Sigmoid colon (tissue), 7 donors: ENCODE measurements at places on chromosomes 6 and 20. TPM values are rescaled to one million over a fixed set of nuclear protein-coding genes. Genes with fewer than 3 reads are reported as not detected.

DNA sequence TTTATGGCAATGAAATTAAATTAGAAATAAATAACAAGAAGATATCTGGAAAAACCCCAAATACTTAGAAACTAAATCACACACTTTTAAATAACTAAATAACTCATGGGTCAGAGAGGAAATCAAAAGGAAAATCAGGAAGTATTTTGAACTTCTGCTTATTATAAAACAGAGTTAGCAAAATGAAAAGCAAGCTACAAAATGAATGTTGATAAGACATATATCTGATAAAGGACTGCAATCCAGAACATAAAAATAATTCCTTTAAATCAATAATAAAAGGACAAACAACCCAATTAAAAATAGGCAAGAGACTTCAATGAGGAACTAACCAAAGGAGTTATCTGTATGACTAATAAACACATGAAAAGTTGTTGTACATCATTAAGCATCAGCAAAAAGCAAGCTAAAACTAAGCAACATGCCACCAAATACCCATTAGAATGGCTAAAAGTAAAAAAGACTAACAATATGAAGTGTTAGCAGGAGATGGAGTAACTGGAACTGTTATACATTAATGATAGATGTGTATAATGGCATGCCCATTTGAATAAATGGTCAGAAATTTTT, 38.9 kb upstream of the STMND1 start:
- H3K27me3 ChIP-seq, result no peaks in the 10 kb centered on the region
- no peak for DNase-seq
- no peaks in the 10 kb centered on the region for H3K36me3 ChIP-seq
- no peaks in the 10 kb centered on the region for H3K4me1 ChIP-seq

DNA sequence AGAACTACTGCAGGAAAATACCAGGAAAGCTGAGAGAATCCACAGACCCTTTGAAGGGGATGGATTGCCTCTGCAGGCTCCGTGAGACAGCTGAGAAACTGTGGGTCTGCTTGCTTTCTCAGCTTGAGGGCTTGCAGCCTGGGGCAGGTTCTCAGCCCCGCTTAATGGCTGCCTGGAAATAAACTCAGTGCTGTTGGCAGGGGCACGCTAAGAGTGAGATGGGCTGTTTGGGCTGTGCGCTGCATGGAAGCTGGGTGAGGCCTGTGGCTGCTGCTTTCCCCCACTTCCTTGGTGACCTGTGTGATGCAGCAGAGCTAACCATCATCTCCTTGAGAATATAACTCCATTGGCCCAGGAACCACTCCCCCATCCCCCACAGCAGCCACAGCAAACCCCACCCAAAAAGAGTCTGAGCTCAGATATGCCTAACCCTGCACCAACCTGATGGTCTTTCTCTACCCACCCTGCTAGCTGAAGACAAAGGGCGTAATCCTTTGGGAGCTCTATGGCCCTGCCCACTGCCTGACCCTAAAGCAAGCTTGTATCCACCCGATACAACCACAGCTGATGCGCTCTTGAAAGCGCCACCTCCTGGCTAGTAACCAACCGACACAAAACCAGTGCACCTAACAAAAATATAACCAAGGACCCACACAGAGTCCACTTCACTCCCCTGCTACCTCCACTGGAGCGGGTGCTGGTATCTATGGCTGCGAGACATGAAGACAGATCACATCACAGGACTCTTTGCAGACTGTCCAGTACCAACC, 800.6 kb upstream of the MAP3K7 start:
- H3K4me1 ChIP-seq, result no peaks in the 10 kb centered on the region
- H3K36me3 ChIP-seq, result no peaks in the 10 kb centered on the region
- no peak overlapping the region for H3K4me3 ChIP-seq
- no peak overlapping the region for H3K27ac ChIP-seq

DNA sequence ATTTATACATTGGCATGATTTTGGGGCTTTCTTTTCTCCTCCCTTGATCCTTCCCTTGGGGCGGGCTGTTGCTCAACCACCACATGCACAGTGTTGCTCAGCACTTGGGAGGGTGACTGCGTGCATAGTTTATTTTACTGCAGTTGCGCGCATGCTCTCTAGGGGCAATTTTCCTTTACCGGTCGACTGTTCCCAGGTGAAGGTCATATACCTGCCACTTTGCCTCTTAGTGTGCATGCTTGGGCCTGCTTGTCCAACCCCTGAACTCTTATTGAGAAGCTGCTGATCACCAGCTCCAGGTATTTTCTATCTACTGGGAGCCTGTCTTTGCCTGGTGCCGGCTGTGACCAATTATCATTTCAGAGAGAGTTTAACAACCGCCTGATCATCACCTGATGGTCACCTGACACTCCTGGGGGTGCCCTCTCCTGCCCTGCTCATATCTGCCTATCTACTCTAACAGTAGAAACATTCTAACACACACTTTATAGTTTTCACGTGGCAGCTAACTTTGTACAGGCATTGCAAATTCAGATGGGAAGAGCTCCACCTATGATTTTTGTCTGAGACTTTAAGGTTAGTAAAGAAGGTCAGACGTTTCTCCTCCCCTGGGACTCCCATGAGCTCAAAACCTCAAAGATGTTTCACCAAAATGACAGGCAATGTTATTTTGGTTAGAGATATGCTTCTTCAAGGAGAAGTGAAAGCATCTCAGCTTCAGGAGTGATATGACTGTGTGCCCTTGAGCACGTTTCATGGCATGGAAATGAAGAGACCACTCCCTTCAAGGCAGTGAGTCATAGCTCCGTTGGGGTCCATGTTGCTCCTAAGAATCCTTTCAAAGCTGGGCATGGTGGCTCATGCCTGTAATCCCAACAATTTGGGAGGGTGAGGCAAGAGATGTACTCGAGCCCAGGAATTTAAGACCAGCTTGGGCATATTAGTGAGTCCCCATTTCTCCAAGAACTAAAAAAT, 227.5 kb upstream of the MYLIP start:
- no peaks in the 10 kb centered on the region for H3K27me3 ChIP-seq
- no peak for DNase-seq
- no peak overlapping the region for H3K27ac ChIP-seq
- H3K36me3 ChIP-seq, result no peaks in the 10 kb centered on the region

DNA sequence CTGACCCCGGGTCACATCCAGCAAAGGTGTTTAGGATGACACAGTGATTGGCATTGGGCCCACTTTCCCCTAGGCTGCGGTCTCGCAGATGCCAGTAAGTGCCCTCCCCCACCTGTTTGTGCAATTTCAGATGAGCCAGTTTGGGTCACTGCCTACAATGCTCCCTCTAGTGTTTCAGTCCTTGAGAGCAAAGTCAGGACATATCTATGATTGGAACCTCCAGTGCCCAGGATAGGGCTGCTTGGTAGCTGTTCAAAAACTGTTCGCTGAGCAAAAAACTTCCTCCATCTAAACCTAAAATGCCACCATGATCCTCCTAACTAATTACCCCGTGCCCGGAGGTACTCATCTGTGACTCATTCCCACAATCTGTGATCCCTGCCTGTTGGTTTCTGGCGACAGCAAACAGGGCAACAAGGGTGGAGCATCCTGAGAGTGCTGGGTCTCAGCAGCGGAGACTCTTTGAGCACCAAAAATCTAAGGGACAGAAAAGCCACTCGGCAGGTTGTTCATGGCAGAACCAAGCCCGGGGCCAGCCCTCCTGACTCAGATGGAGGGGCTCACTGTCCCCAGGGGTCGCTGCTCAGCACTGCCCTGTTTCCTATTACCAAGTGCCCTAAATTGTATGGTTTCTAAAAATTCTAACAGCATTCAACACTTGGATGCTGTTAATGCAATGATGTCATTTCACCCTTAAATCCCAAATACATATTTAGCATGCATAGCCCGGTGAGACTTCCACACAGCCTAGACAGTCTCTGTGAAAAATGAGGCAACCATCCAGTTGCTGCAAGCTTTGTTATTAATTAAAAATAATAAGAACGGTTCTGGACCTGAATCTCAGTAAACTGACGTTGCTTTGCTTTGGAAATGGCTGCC, 5.0 kb downstream of the VSX1 start:
- peaks cover 12% of the 10 kb centered on the region for H3K27me3 ChIP-seq
- H3K4me3 ChIP-seq, result peak overlapping the region; percentile 39
- H3K4me1 ChIP-seq, result peaks cover 24% of the 10 kb centered on the region
- DNase-seq, result no peak
- no peaks in the 10 kb centered on the region for H3K36me3 ChIP-seq

GRCh38 chr6:150142670-150143515, at the start of gene PPP1R14C:
PPP1R14C (plus strand) TSS chr6:150143044; CDS start chr6:150143193, 149 bp downstream.
- no peaks in the 10 kb centered on the region for H3K36me3 ChIP-seq
- H3K4me1 ChIP-seq, result peaks cover 22% of the 10 kb centered on the region
- H3K27ac ChIP-seq, result no peak within 1 kb of the TSS
- no peak for DNase-seq
- peaks cover 58% of the 10 kb centered on the region for H3K27me3 ChIP-seq
- peak within 1 kb of the TSS; percentile 52 for H3K4me3 ChIP-seq

DNA sequence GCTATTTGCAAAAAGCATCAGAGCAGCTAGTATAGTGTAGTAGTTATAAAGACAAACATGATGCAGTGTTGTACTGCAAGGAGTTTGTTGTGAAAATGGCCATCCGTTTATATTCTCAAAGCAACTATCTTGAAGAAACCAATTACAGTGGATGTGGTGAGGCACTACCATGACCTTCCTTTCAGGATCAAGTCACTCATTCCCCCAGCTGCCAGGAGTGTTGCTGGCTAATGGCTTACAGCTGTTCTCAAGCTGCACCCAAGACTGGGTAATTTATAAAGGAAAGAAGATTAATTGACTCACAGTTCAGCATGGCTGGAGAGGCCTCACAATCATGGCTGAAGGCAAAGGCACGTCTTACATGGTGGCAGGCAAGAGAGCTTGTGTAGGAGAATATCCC, 29.0 kb downstream of the ADGRF4 start:
- H3K4me3 ChIP-seq, result no peak overlapping the region
- no peaks in the 10 kb centered on the region for H3K27me3 ChIP-seq
- no peak for DNase-seq

- H3K27ac ChIP-seq, result peak overlapping the region; percentile 94
- peaks cover 30% of the 10 kb centered on the region for H3K36me3 ChIP-seq
- DNase-seq, result no peak
- no peak overlapping the region for H3K4me3 ChIP-seq
- peaks cover 95% of the 10 kb centered on the region for H3K4me1 ChIP-seq
Measured at GRCh38 chr6:44233567-44234100, 10.2 kb downstream of the SLC29A1 start.

DNA sequence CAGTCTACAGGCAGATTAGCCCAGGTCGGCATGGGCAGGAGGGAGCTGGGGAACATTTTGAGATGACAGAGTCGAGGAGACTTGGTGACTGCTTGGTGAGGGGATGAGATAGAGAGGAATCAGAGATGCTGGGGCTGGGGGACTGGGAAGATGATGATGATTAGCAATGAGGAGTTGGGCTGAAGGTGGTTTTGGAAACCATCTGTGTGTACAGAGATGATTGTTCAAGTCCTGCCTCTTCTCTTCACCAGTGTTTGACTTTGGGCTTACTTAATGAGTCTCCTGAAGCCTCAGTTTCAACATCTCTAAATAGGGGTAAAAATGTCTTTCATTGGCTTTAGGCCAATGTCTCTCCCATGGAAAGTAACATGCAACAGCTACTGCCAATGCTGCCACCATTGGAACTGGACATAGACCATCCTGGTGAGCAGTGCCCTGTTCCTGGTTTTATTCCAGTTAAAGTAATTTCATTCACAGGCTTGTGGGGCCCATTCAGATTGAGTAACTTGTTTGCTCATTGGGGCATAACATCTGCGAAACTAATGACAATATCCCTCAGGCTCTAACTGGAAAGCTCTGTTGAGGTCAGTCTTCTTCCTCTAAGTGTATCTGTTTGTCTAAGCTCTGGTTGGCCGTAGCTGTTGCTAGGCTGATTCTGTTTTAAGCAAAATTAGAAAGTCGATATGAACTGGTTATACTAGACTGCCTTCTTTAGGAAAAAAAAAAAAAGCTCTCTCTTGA, 99.1 kb downstream of the ARMC2 start:
- no peaks in the 10 kb centered on the region for H3K36me3 ChIP-seq
- no peak overlapping the region for H3K4me3 ChIP-seq
- H3K27me3 ChIP-seq, result no peaks in the 10 kb centered on the region
- peaks cover 71% of the 10 kb centered on the region for H3K4me1 ChIP-seq
- H3K27ac ChIP-seq, result peak overlapping the region; percentile 86

The MYO6 gene
- polyA plus RNA-seq, result 31.2 TPM
